ENCODE measurements at places on chromosomes 7 and 10. TPM values are rescaled to one million over a fixed set of nuclear protein-coding genes. Genes with fewer than 3 reads are reported as not detected.
A peak's percentile ranks its signal among the peaks of the same experiment; 100 is the strongest.

CTAGE8 gene
- total RNA-seq, result 0.43 TPM

GRCh38 chr10:86657011-86657395 lies 2.7 kb downstream of the OPN4 start:
- no peak for DNase-seq

GRCh38 chr10:128312250-128312649 lies 186.0 kb upstream of the MKI67 start:
- no peak for DNase-seq

DNA sequence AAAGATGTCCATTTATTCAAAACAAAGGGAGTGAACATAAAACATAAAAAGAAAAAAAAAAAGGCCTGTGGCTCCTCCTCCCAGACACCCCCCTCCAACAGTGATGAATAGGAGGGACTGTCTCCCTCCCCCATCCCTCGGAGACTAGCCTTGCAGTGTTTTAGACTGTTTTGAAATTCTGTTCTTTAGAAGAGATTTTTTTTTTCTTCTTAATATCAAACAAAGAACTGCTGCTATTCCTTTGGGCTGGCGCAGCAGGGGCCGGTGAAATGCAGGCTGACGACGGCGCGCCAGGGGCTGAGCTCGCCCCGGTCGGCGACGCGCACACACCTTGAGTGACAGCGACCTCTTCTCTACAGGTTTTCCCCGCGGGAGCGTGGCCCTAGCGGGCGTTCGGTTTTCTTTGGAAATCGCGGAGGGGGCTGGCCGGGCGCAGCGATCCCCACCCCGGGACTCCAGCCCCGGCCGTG lies at the start of gene LANCL2:
LANCL2 (plus strand) TSS at position 133 of the 470 bp plus-strand sequence. CDS start 689 bp downstream, outside the sequence.
- DNase-seq, result peak; percentile 29

ZNF804B gene
- total RNA-seq, result under 0.01 TPM

MYO1G gene
- total RNA-seq, result under 0.01 TPM

- no peak for DNase-seq
Measured at GRCh38 chr7:68674826-68675225, 923.4 kb upstream of the AUTS2 start.

DNA sequence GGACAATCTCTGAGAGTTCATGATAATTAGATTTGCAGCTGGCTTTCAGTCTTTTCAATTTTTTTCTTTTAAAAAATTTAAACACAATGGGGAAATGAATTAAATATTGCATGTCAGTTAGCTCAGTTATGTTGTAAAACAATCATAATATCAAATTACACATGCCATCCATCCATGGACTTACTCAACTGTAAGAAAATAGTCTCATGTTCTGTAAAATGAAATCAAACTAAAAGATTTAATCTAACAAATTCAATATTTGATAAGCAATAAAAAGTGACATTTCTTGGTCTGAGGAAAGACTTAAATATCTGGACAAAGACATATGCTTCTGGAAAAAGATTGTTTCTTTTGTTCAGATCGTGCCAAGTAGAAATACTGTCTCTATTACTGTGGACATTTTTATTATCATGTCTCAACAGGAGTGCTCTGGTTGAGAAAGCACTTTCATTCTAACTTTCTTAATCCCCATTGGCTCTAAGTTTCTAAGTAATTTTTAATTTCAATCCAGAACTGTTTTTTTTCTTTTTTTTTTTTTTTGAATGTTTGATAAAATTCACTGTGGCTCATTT lies 179.2 kb upstream of the FAM3C start:
- DNase-seq, result no peak

DNA sequence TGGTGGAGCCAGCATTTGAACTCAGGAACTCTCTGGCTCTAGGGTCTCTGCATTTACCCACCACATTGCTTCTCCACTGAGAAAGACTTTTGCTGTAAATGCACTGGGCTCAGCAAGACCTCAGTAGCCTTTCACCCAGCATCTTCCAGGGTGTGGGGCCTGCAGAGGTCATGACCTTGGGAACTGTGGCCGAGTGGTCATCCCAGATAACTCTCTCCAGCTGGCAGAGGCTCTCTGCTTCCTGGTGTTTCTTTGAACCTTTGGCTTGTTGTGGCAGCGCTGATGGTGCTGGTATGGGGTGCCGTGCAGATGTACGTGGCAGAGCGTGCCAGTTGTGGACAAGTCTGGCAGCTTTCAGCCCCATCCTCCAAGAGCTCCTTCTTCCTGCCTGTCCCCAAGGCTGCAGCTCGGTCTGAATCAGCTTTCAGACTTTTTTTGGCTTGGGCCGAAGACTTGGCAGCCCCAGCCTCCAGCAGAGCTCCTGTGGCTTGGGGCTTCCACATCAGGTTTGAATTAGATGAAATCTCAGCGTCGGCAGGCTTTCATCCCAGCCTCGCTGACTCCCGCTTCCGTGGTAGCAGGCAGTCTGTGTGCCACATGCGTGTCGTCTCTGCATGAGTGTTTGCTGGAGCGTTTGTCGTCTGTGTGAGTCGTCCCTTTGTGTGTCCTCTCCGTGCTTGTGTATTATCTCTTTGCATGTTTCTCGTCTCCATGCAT lies 21.5 kb downstream of the ADAMTS14 start:
- peak; percentile 65 for DNase-seq

DNA sequence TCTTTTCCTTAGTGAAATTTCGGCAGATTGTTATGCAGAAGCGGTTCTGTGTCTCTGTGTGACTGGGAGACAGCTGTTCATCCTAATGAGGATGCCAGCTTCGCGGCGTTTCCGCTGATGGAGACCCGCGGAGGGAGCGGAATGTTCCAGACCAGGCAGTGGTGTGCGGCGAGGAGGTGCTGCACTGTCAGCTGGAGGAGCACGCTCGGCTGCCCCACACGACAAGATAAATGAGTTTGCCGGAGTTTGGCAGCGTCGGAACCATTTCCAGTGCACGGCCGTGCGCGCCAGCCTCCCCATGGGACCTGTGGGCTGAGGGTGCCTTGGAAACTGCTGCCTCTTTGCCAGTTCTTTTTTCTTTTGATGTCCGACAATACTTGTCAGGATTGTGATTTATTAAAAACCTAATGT lies 64.6 kb downstream of the WDR37 start:
- DNase-seq, result no peak

SHH gene
- not detected for total RNA-seq

OPN4 gene
- total RNA-seq, result not detected

- no peak for DNase-seq
Measured at GRCh38 chr7:1810521-1810920, 140.4 kb downstream of the ELFN1 start.

TRIL gene
- under 0.01 TPM for total RNA-seq

GRCh38 chr10:24256619-24257107 lies 47.7 kb downstream of the KIAA1217 start:
- no peak for DNase-seq

- peak; percentile 23 for DNase-seq
Measured at GRCh38 chr7:111841596-111842205, 279.4 kb upstream of the IMMP2L start.

DNA sequence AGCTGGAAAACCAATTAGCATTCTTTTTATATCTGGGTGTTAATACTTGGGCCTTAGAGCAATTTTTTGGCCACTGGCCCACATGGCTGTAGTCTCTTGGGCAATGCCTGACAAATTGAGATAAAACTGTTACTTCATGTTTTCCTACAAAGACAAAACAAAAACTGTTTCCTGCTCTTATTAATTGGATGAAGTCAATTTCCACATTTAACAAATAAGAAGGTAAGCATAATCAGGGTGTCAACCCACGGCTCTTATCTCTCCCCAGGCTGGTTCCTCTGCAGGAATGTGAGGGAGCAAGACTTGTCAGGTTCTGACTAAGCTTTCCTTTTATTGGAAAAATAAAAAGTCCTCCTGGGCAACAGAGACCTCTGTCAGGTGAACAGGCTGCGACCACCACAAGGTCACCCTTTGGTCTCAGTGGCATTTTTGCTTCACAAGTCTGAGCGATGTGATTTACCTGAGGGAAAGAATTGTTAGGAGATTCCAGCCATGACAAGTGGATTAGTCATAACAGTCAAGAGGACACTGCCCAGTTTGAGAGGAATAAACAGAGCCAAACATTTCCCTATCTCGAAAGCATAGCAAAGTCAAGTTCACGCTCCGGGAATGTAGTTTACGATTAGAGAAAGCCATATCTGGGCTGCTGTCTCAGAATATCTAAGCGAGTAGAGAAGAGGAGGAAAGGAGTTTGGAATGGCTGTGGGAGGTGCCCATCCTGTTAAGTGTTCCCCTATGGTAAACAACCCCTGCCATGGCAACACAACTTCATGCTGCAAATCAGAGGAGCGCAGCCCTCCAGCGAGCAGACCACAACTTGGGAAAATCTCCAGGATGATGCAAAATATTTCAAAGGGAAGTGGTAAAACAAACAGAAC lies 144.4 kb downstream of the TES start:
- peak; percentile 100 for DNase-seq

SPDYE1 gene
- total RNA-seq, result not detected

DNA sequence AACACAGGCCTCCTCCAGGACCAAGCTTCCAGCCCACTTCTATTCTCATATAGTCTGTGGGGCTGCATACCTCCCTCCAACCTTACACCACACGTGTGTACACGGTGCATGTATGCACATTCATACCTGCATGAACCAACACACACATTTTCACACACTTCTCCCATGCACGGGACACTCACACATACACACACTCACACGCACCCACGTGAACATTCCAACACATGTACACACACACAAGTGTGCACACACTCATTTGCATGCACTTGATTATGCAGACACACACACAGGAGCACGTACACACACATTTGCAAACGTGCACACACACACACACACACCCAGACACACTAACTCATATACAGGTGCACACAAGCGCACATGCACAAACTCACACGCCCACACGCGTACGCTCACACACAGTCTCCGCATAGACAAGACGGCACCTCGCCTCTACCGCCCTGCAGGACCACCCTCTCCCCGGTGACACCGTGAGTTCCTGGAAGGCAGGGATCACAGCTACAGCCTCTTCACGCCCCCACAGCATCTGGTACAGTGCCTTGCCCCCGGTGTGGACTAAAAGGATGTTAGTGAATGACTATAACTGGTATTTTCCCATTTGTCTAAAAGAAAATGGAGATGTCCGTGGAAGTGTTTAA lies 263.8 kb downstream of the PTPRN2 start:
- no peak for DNase-seq
